ENCODE measurements at places on chromosomes 2 and 18. TPM values are rescaled to one million over a fixed set of nuclear protein-coding genes. Genes with fewer than 3 reads are reported as not detected.

TMEM247 gene
- polyA plus RNA-seq = not detected

GRCh38 chr2:19706332-19706731 lies 195.5 kb downstream of the TTC32 start:
- DNase-seq = no peak

GRCh38 chr18:59633961-59634485 lies 63.2 kb downstream of the CCBE1 start:
- DNase-seq = no peak

RGPD3 gene
- polyA plus RNA-seq = 0.22 TPM
